ENCODE measurements at places on chromosomes 6 and 20.

DNA sequence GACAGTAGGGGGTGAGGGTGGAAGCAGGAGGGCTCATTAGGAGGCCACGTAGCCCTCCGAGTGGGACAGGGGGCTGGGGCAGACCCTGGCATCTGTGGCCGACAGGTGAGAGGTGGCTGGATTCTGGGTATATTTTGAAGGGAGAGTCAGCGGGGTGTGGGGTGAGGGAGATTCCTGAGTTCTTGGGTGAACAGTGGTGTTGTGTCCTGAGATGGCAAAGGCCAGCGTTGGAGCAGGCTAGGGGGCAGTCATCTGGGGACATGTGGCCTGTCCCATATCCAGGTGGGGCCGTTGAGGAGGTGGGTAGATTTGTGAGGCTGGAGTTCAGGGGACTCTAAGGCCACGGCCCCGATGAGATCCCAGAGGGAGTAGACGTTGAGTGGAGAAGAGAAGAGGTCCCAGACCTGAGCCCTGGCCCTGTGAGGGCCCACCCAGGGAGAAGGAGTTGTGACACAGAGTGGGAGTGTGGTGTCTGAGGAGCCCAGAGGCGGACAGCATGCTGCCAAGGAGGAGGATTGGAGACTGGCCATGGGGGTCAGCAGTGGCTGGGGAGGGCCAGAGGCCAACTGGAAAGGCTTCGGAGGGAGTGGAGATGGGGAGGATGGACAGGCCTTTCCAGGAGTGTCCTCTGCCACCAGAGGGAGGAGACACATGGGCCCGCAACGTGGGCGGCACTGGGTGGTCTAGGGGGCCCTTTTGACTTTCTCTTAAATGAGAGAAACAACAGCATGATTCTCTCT, 19.6 kb downstream of the PACSIN1 start:
- DNase-seq, result no peak

DNA sequence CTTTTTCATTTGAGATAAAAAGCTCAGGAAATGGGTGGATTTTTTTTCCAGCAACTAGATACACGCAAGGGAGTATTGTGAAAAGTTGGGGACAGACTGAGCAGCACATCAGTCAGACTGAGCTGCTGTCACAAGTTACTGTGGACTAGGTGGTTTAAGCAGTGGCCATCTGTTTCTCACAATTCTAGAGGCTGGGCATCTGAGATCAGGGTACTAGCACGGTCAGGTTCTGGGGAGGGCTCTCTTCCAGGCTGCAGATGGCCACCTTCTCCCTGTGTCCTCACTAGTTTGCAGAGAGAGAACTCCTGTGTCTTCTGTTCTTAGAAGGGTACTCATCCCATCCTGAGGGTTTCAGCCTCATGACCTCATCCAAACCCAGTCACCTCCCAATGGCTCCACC, 178.3 kb downstream of the SYNDIG1 start:
- no peak for DNase-seq

DNA sequence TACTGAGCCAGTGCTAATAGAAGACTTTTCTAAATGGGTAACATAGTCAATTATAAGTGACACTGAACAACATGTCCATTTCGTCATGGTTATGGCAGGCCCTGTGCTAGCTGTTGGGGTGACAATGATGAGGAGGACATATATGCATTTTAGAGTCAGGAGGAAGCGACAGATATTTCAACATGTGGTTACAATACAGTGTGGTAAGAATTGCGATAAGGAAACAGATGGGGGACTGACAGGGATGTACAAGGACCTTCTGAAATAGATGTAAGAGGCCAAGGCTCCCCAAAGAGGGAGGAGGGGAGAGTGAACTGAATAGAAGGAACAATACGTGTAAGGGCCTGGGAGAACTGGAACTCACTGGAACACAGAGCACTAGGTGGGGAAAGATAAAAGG, 11.7 kb downstream of the MMP24 start:
- no peak for DNase-seq

- no peak for DNase-seq
These were observed 18.0 kb upstream of the PI3 start for GRCh38 chr20:45156713-45157112.

Data from activated CD4-positive, alpha-beta memory T cell treated with anti-CD3 and anti-CD28 coated beads for 36 hours (primary cell).